Stimulated activated CD8-positive, alpha-beta memory T cell treated with anti-CD3 and anti-CD28 coated beads, Interleukin-7, amount 100 ng/mL, for 1 hour (primary cell): ENCODE measurements at places on chromosomes 6 and 20.

DNA sequence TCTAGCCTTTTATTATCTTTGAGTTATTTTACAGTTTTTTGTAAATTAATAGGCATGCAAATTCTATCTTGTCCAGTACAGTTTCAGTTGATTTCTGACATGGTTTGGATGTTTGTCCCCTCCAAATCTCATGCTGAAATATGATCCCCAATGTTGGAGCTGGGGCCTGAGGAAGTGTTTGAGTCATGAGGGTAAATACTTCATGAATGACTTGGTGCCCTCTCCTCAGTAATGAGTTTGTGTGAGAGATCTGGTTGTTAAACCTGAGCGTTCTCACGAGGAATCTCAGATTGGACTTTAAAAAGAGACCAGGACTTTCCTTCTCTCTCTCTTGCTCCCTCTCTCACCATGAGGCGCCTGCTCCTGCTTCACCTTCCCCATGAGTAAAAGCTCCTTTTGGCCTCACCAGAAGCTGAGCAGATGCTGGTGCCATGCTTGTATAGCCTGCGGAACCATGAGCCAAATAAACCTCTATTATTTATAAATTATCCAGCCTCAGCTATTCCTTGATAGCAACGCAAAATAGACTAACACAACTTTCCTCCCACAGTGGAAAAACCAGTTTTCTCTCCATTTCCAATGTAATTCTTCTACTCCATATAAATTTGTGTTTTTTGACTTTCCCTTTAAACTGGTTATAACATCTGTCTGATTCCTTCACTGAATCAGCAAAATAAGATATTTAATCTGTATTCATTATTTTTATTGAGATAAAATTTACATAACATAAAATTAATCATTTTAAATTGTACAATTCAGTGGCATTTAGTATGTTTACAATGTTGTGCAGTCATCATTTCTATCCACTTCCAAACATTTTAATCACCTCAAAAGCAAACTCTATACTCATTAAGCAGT lies 78.7 kb upstream of the PRSS16 start:
- no peak for DNase-seq

- no peak for DNase-seq
Observed at GRCh38 chr6:108947114-108947854, 99.1 kb downstream of the ARMC2 start.

DNA sequence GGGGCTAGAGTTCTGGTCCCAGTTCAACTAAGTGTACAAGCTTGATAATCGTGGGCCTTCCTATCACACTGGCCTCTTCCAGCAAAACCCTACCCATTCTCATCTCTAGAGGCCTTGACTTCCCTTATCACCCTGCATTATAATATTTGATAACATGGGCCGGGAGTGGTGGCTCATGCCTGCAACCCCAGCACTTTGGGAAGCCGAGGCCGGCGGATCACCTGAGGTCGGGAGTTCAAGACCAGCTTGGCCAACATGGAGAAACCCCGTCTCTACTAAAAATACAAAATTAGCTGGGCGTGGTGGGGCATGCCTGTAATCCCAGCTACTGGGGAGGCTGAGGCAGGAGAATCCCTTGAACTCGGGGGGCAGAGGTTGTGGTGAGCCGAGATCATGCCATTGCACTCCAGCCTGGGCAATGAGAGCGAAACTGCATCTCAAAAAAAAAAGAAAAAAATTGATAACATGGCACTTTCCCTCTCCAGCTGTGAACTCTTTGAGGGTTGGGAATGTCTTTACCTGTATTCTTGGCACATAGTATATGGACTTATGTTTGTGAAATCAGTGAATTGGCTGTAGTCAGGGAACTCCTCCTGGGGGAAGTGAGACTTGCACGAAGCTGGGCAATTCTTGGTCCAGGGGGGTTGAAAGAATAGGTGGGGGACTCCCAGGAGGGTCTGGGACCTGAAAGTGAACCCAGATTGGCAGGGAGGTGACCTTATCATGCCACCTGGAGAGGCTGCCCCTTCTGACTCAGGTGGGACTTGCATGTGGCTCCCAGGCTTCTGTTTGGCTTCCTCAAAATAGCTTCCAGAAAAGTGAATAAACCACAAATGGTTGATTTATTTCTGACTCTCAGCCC lies 915 bp upstream of the C6orf47 start:
- DNase-seq: no peak

- DNase-seq: no peak
Observed at GRCh38 chr20:54624706-54625390, 149.5 kb downstream of the DOK5 start.

DNA sequence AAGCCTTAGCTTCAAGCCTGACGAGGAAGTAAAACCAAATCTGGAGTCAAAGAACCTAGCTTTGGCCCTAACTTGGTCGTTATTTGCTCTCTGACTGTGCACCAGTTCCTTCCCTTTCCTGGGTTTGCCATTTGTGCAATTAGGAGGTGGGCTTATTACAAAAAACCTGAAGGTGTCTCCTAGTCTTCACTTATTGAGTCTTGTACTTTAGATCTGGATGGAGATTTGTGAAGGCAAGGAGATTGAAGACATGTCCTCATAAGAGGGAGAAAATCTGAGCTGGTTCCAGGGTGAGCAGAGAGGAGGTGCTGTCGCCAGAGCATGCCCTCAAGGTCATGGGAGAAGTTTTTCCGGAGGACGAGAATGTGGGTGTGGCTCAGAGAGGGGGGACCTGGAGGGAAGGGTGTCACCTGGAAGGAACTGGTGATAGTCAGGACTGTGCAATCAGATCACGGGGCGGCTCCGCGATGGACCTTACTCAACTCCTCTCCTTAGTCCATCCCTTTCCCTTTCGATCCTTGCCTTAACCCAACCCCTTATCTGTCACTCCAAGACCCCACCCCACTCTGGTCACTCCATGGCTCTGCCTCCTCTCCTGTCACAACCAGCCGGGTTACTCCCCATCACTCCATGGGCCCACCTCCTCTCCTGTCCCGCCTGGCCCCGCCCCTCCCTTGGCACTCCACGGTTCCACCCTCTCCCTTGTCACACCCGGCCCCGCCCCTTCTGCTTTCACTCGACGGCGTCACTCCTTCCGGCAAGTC lies 588 bp upstream of the ACSS2 start:
- no peak for DNase-seq

DNA sequence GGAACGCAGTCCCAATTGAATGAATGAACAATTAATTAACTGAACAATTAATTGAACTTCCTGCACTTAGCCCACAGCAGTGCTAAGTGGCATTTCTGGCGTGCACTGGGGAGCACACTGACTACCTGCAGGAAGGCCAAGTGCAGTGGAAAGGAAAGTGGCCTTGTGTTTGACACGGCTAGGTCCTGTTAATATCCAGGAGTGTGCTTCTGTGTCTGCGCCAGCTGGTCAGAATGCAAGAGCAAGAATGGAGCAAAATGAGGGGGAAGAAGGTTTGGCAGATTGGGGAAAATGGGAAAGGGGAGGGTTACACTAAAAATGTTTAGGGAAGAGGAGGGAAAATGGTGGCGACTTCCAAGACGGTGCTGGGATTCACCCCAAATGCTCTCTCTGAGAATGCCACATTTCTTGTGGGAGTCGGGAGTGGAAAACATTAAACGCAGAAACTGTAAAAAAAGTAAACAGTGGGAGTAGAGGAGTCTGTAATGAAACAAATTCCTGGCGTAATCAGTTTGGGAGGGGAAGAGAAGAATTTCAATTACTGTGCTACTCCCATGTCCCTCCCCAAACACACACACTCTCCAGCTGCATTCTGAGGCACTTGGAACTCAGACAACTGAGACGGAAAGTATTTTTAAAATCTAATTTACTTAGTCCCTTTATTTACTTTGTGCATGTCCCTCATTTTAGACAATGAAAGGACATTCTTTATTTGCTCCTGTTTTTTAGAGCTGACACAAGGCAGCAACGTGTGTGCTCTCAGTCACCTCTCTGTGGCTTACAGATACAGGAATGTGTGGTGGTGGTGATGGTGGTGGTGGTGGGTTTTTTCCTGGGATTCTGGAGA lies 64.1 kb downstream of the CLIC5 start:
- DNase-seq: no peak

DNA sequence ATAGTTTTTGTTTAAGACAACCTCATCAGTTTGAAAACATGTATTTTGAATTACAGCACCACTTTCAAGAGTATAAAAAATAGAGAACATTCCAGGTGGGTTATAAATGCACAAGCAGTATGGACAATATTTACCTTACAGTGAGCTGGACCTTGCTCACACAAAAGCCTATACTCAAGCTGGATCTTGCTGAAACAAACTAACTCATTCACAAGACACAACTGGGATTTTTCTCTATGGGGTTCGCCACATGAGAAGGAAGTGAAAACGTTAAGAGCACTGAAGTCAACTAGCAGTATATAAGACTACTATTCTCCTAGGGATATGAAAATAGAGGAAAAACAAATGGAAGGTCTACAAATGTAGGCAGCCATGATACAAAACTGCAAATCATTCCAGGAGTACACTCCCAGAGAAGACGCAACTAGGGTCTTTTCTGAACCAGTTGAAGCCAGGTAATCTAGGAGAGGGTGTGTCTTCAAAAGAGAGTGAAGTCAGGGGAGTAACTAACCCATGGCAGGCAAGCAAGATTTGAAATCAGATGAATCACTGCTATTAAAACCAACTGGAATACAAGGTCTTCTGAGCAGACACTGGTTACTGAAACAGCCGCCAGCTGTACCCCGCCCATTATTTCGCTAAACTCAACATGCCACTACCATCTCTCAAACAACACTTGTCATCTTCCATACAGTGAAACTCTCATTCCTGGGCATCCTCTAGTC lies 26.5 kb downstream of the STAU1 start:
- DNase-seq: no peak

GRCh38 chr20:2585811-2586210 lies 49.4 kb downstream of the TMC2 start:
- DNase-seq: no peak

DNA sequence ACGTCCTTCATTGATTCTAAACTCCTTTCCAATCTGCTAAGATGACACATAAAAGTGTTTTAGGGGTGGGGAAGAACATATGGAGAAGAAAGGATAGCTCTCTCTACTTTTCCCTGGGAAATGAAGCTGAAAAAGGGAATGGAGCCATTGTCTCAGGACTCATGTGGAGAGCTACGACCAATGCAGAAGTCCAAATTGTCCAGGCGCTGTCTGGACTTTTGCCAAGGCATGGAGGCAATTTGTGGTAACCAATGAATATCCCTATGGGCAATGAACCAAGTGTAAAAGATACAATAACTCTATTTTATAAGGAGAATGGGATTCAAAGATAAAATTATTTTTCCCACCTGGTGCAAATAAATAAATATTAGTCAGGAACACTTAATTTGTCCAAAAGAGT lies 16.1 kb downstream of the FBXL4 start:
- DNase-seq: no peak

DNA sequence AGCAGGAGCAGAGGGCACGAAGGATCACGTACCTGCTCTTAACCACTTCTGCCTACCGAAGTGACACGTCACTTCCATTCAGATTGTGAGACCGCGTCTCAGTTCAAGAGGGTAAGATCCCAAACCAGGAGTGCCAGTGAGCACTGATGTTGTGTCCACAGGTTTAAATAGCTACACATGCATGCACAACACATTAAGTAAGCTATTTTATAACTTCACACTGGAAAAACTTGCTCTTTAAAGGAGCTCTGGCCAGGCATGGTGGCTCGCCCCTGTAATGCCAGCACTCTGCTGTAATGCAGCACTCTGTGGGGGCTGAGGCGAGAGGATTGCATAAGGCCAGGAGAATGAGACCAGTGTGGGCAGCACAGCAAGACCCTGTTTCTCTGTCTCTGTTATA lies 21.1 kb downstream of the ABHD12 start:
- DNase-seq: no peak

GRCh38 chr6:77774457-77774856 lies 121.6 kb downstream of the MEI4 start:
- no peak for DNase-seq

DNA sequence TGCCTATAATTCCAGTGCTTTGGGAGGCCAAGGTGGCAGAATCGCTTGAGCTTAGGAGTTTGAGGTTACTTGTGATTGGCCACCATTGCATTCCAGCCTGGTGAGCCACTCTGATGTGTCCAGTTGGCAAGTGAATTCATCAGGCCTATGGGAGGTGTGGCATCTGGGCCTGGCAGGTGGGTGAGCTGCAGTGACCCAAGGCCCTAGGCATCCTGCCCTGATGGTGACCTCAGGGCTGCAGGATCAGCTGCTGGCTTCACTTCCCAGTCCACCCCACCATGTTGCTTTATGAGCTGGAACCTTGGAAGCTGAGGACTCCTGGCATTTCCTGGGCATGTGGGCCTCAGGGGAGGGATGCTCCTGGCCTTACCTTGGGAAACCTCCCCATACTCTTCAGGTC lies 20.5 kb downstream of the RSPH9 start:
- no peak for DNase-seq

DNA sequence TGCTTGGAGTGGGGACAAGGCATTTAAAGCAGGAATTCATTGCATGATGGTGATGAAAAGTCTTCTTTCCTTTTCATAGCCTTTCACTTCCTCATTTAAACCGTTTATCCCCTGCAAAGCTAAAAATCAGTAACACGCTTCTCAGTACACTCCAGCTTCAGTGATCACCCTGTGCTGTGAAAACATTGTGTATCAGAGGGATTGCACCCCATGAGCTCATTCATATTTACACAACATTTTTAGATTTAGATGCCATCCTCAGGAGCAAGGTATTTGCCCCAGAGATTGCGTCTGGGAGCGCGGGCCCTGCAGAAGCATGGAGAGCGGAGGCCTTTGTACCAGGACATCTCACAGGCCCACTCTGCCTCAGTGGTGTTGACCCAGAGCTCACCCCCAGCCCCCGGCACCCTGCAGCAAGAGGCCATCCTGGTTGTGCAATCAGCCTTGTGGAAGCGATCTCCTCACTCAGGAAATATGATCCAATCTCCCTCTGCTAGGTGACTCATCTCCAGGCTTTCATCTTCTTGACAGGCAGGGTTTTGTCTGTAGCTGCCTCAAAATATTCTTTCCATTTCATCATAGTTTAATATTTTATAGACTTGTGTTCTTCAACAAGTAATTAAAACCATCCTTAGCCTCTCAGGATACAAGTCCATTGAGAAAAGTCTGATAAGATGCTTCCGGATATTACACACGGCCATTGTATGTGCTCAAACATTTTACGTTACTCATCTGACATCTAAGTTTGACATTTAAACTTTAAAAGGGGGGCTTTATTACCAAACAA lies 38.9 kb upstream of the THBS2 start:
- DNase-seq: no peak

GRCh38 chr6:14735956-14736486 lies 509.8 kb upstream of the JARID2 start:
- DNase-seq: no peak
